Renal cortex interstitium (tissue), 15 donors: ENCODE measurements at places on chromosomes 11 and 22.

DNA sequence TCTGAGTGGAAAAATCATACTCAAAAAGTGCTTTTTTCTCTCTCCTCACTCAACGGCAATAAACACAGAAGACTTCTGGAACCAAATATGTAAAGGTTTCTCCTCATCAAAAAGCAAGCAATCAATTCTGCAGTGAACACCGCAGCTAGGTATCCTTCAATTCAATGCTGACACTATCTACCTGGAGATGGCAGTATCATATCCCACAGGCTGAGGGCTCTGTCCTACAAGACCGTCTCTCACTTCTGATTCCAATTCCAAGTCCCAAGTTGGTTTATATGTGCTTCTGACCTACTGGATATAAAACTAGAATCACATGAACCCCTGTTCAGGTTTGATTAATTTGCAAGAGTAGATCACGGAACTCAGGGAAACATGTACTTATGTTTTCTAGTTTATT is 59.7 kb upstream of the LUZP2 start:
- DNase-seq, result no peak

- DNase-seq, result no peak
Measured at GRCh38 chr11:134835561-134835960, 423.5 kb upstream of the B3GAT1 start.

DNA sequence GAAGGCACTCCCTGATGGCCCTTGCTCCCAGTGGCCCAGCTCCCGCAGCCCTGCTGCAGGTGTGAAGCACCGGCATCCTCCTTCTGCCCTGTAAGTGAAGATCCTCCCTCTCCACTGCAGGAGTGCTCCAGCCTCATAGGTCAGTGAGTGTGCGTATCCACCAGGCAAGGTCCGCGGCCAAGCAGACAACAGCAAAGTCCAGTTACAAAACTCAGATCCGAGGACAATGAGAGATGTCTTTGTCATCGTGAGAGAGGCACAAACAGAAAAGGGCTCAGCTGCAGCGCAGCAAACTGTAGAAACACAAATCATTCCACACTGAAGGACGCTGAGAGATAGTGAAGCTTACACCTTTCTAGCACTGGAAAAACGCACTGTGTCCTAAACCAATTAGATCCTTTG is 46.1 kb downstream of the MYH9 start:
- no peak for DNase-seq

DNA sequence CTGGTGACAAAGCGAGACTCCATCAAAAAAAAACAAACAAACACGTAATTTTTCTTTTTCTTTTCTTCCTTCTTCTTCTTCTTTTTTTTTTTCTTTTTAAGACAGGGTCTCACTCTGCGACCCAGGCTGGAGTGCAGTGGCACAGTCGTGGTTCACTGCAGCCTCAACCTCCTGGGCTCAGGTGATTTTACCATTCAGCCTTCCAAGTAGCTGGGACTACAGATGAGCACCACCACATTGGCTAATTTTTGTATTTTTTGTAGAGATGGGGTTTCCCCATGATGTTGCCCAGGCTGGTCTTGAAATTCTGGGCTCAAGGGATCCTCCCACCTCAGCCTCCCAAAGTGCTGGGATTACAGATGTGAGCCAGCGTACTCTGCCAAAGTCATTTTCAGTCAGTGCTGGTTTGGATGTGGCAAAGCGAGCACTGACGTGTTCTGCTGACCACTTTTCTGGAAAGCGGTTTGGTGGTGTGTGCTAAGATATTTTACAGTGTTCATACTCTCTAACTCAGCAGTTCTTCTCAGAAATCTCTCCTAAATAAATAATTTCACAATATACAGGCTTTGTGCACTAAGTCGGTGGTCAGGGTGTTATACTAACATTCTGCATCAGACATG is 10.7 kb downstream of the FAM118A start:
- DNase-seq, result no peak

GRCh38 chr22:27171212-27171611 is 513.8 kb downstream of the MIAT start:
- DNase-seq, result no peak

- DNase-seq, result no peak
Measured at GRCh38 chr11:132681971-132682370, 850.3 kb downstream of the OPCML start.

- no peak for DNase-seq
Measured at GRCh38 chr22:38259370-38259769, 13.4 kb downstream of the TMEM184B start.

- DNase-seq, result no peak
Measured at GRCh38 chr11:61095021-61095420, 7.3 kb upstream of the CD5 start.

DNA sequence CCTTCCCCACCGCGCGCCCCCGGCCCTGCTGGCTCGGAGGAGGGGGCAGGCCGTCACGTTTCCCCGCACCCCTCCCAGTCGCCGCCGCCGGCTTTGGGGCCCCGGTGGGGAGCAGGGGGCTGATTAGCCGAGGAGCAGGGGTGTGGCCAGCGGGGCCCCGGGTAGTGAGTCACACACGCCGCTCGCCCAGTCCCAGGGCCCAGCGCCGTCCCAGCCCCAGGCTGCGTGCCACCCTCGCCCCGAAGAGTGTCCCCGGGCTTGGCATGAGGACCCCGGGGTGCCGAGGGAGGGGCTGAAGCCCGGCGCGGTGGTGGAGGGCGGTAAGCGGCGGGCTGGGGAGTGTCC is 34.4 kb downstream of the PRDM11 start:
- DNase-seq, result no peak

DNA sequence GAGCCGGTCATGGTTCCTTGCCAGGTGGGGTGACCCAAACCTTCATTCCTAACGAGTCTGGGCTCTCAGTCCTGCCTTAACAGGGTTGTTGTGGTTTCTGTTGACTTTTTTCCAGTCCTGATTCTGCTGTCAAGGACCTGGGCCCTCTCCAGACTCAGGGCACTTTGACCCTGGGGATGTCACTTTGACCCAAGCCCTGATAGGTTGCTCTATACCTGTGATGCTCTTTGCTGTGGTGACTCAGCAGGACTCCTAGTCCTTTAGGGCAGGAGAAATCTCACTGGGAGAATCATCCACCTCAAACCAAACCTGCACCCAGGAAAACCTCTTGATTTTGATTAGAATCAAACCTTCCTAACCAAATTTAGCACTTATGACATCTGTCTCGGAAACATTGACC is 20.5 kb upstream of the MPPED1 start:
- DNase-seq, result no peak

GRCh38 chr22:42963231-42963595 is 51.7 kb downstream of the PACSIN2 start:
- no peak for DNase-seq

DNA sequence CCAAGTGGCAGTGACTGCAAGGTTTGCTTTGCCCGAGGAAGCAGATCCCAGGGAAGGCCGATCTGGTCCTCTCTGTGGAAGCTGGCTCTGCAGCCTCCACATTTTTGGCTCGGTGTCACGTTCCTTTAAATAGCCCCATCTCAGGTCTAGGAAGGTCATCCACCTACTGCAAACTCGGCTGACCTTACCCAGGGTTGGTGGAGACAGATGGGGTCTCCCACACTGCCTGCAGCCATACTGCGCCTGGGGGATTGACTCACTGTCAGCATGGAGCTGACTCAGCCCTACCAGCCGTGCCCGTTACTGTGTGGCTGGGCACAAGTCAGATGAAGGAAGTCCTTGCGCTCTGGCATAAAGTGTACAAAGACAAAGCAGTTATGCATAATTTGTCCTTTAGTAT is 16.9 kb downstream of the CDPF1 start:
- DNase-seq, result no peak

DNA sequence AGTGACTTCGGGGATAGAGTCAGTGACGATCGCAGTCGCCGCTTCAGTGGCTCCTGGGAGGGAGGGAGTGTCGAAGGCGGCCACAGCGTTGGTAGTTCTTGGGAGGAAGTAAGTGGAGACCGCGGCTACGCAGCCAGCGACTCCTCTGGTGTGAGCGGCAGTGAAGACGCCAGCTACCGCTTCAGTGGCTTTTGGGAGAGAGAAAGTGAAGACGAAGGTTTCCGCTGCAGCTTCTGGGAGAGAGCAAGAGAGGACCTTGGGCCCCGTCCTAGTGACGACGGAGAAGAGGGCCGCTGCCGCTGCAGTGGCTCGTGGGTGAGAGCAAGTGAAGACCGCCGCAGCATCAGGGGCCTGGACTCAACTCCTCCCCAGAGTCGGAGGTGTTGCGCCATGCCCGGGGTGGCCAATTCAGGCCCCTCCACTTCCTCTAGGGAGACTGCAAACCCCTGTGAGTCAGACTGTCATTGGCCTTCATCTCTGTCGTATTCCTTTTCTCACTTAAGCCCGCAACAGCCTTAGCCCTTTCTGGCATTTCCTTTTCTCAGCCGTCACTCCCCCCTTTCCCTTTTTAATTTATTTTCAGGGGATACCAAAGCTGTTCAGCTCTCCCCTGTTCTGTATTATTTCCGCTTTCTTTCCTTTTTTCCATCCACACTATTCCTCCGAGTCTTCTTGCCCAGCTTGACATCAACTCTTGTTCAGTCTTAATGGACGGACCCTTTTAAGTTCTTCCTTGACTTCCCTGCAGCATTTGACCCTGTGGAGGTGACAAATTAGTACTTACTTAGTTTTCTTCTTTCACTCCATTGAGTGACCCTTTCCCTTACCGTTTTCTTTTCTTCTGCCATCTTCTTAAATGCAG is 1.0 kb downstream of the ANKRD42 start:
- peak; percentile 39 for DNase-seq

DNA sequence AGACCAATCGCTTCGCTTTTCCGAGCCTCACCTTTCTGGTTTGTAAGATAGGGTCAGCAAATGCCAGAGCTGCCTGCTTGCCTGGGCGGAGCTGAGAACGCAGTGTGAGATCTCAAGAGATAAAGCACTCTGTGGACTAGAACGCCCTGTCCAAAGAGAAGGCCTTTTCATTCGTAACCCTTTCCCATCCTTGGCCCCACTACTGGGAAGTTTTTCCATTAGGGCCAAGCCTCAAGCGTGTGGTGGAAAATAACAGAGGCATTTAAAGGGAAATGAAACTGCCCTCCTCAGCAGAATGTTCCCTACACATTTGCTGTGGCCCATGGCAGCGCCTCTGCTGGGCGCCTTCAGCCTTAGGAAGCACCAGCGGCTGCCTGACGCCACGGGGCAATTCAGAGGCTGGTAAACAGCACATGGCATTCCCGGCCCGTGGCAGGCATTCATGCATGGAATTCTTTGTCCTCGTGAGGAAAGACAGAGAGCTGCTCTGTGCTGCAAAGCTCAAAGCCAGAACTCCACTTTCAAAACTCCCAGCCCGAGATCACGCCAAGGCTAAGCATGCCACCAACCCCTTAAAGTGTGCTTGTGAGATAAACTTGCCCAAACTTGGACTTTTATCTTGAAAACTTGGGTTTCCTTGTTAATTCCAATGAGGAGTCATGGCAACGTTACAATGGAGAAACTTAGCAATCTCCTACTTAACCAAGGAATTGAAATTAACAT is 38.1 kb downstream of the AHNAK start:
- peak; percentile 53 for DNase-seq
